SK-MEL-5 (cell line): ENCODE measurements at places on chromosomes 6 and 20. TPM values are rescaled to one million over a fixed set of nuclear protein-coding genes. Genes with fewer than 3 reads are reported as not detected.
A peak's percentile ranks its signal among the peaks of the same experiment; 100 is the strongest.

Gene POM121L2
- 0.05 TPM in 1 of 2 replicates, not detected in the other for total RNA-seq

Gene GPLD1
- 0.55 and 1.1 TPM in 2 replicates for total RNA-seq

Gene MEI4
- total RNA-seq = 0.08 TPM in 1 of 2 replicates, not detected in the other

Gene C6orf141
- total RNA-seq = not detected in 2 replicates

Gene NHLRC1
- 4.4 and 5.0 TPM in 2 replicates for total RNA-seq

Gene NR2E1
- 0.18 and 0.24 TPM in 2 replicates for total RNA-seq

Gene DNAH8
- under 0.01 TPM in 1 of 2 replicates, not detected in the other for total RNA-seq

Gene ANKRD60
- total RNA-seq = not detected in 2 replicates

Gene GSTA2
- 0.32 TPM in 1 of 2 replicates, not detected in the other for total RNA-seq

DNA sequence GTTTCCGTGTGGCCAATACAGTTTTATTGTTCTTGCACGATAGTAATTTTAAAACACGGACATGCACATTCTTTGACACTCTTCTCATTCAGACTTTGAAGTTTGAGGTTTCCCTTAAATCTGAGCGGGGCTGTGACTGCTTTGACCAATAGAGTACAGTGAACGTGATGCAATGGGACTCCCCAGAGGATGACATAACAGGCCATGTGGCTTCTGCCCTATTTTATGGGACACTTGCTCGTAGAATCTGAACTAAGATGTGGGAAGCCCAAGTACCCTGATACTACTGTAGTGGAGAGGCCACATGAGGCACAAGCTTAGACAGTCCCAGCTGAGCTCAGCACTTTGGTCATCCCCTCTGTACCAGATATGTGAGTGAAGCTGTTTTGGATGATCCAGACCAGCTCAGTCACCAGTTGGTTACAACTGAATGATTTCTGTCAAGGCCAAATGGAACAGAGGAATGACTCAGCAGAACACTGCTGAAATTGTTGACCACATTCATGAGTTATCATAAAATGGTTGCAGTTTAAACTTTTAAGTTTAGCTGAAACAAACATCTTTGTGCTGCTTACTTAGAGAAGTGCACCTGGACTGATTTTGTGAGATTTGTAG lies 279.4 kb downstream of the RFPL4B start:
- DNase-seq = no peak

DNA sequence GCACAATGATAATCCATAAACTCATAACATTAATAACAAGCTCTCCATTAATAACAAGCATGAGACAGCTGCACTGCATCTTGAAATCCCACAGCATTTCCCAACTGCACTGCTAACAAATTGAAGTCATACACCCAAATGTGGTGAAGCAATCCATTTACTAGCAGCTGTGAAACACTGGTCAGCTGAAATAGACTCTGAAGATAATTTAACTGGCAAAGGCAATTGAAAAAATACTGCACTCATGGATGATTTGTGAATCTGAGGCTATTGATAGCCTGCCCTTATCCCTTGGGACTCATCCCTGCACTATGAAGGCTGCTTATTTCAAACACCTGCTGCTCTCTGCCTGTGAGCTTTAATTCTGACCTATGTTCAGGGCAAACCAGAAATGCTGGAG lies 49.1 kb upstream of the PLCB1 start:
- DNase-seq = no peak

- DNase-seq = no peak
These were observed 40.1 kb upstream of the BCAS1 start for GRCh38 chr20:54110457-54110856.

DNA sequence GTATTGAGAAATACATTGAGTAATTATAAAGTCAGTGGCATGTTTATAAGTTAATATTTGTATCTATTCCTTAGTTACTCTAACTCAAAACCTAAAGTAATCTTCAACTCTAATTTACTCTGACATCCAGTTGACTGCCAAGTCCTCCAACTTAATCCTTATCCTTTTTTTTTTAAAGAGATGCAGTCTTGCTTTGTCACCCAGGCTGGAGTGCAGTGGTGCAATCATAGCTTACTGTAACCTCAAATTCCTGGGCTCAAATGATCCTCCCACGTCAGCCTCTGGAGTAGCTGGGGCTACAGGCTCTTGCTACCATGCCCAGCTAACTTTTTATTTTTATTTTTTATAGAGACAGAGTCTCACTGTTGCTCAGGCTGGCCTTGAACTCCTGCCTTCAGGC lies 24.4 kb downstream of the PTPN1 start:
- DNase-seq = no peak

GRCh38 chr6:49541210-49541724 lies 9.2 kb upstream of the C6orf141 start:
- no peak for DNase-seq

DNA sequence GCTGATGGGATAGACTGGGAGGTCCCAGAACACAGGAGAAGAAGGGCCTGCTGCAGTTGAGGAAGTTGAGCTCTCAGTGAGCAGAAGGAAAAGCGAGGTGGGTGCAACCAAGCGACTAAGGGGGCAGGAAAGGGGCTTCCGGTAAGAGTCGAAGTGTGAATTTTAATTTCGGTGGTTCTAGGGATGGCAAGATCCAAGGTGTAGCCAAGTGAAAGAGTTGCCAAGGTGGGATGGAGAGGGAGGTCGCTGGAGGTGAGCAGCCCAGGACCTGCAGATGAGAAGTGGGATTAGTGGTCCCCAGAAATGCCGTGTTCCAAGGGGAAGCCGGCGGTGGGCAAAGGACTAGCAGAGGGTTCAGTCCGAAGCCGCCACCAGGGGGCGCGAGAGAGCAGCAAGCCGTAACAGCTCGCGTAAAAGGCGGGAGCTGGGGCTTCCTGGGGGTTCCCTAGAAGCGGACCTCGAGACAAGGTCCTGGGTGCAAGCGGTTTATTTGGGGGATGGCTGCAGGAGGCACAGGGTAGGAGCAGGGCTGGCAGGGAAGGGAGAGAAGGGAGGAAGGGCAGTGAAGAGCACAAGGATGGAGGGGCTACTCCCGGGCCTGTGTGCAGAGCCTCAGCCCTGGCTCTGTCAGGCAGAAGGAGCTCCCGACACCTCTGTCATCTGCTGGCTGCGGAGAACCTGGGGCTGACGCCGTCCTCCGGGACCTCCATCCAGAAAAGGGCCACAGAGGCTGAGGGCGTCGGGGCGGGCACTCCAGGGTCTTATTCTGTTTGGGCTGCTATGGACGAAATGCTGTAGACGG lies 103.6 kb downstream of the PAX1 start:
- peak; percentile 50 for DNase-seq

DNA sequence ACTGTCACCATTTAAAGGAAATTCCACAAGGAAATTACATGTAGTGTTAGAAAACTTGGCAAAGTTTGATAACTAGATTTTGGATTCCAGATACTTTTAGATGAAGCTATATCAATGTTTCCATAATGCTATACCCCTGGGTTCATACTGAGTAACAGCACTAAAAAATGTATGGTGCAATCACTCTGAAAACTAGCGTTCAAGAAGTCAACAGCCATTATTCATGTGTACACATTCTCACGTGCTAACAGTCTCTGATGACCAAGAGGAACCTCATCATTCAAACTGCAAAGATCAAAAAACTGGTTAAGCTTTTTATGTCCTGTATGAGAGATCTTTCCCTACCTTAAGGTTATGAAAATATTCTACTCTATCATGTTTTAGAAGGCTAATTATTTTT lies 197.6 kb downstream of the GMDS start:
- DNase-seq = no peak

GRCh38 chr20:64077541-64077875 lies 1.8 kb downstream of the RGS19 start:
- DNase-seq = no peak

DNA sequence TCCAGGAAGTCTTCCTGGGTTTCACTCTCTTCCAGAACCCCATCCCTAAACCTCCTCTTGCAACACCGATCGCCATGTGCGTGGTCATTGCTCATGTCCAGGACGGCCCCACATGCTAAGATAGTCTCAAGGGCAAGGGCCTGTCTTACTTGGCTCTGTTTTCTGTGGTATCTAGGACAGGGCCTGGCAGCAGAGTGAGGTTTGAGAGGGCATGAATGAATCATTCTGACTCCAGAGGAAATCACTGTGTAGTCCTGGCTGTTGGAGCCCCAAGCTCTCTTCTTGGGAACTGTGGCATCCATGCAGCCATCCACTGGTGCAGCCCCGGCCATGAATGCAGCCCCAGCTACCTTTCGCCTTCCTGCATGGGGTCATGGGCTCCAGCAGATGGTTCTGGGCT lies 12.4 kb downstream of the SIRPA start:
- no peak for DNase-seq

- DNase-seq = no peak
These were observed 144.1 kb upstream of the RUNX2 start for GRCh38 chr6:45184040-45184439.

- DNase-seq = no peak
These were observed 275.1 kb downstream of the GRIK2 start for GRCh38 chr6:101668496-101669030.

GRCh38 chr6:166492092-166492741 lies 94.3 kb downstream of the RAMACL start:
- no peak for DNase-seq

DNA sequence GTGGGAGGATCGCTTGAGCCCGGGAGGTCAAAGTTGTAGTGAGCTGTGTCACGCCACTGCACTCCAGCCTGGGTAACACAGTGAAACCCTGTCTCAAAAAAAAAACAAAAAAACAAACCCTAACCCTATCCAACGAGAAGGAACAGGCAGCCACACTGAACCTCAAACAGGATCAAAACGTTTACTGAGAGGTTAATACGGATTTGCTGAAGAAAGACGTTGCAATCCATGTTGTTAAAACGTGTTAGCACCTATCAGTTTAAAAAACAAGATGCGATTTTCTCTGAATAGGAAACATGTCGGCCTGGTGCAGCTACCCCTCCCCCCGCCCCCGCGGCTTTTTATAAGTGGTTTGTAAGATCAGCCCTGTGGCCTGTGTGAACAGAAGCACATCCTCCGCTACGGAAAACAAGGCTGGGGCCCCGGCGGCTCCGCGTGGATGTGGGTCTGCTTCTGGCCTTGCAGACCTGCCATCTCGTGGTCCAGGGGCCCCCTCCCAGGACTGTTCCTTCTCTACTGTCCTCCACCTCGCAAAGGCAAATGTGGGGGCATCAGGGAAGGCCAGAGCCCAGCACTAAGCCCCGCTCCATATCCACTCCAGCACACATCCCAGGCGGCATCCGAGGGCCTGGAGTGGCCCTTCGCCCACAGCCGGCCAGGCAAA lies 11.4 kb downstream of the SLC2A4RG start:
- DNase-seq = no peak
